ENCODE measurements at places on chromosomes 11 and 22. TPM values are rescaled to one million over a fixed set of nuclear protein-coding genes. Genes with fewer than 3 reads are reported as not detected.

Gene GAS2
- total RNA-seq, result 0.62 TPM

Gene ZP1
- not detected for total RNA-seq

DNA sequence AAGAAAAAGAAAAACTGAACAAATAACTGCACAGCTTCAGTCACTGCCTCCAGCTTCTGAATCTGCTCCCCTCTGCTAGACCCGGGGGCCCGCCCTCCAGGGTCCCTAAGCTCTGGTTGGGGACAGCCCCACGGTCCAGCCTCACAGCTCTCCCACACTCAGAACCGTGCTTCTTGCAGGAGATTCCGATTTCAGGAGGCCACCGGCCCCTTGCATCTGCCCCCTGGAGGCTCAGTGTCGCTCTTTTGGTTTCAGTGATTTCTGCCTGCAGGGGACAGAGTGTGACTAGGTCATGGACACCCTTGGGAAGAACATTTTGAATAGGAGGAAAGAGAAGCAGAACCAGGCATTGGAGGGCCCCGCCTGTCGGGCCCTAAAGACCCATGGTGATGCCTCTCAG is 23.1 kb upstream of the RPS3 start:
- no peaks in the 10 kb centered on the region for H3K27me3 ChIP-seq
- H3K27ac ChIP-seq, result no peak overlapping the region
- no peak for DNase-seq
- H3K36me3 ChIP-seq, result no peaks in the 10 kb centered on the region

DNA sequence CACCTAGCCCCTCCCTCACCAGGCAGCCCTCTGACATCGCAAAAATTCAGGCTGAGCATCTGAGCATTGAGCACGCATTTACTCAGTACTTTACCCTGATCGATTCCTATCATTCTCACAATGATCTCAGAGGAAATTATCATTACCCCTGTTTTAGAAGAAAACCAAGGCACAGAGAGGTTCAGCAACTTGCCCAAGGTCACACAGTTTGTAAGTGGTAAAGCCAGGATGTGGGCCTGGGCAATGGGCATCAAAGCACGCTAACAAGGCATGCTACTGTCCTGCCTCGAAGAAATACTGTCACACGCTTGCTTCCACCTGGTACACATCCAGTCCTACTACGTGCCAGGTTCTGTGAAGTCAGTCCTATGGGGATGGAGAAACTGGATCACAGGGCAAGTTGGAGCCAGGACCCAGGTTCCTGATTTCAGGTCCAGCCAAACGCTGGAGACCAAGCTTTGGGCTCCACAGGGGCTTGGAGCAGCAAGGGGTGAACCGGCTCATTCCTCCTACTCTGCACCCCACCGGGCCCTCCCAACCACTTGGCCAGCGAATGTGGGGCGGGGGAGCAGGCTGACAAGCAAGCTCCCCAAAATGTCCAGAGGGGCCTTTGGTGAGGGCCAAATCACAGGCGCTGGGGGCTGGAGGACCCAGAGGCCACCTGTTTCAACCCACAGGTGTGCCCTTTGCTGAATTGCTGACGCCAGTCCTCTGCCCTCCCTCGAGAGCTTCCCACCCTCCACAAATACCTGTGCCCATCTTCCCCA is 18.2 kb downstream of the KCNJ4 start:
- no peaks in the 10 kb centered on the region for H3K36me3 ChIP-seq
- no peak for DNase-seq
- no peak overlapping the region for H3K4me3 ChIP-seq
- H3K27me3 ChIP-seq, result no peaks in the 10 kb centered on the region

DNA sequence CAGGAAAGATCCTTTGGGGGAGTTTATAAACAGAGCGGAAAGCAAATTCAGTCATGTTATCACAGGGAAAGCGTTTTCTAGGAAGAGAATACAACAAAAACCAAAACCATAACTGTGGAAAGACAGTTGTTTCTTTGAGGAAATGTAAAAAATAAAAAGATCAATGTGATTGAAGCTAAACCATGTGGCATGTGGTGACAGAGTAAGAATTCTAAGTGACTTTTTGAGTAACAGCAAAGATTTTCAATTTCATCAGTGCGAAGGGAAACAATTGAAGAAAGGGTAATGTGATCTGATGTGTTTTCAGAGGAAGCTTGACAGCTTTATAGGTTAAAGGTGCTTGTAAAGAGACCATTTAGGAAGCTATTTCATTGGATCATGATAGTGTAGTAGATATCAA is 575.9 kb upstream of the CHORDC1 start:
- H3K4me1 ChIP-seq, result no peaks in the 10 kb centered on the region
- H3K27me3 ChIP-seq, result no peaks in the 10 kb centered on the region
- no peak for DNase-seq
- no peaks in the 10 kb centered on the region for H3K36me3 ChIP-seq

DNA sequence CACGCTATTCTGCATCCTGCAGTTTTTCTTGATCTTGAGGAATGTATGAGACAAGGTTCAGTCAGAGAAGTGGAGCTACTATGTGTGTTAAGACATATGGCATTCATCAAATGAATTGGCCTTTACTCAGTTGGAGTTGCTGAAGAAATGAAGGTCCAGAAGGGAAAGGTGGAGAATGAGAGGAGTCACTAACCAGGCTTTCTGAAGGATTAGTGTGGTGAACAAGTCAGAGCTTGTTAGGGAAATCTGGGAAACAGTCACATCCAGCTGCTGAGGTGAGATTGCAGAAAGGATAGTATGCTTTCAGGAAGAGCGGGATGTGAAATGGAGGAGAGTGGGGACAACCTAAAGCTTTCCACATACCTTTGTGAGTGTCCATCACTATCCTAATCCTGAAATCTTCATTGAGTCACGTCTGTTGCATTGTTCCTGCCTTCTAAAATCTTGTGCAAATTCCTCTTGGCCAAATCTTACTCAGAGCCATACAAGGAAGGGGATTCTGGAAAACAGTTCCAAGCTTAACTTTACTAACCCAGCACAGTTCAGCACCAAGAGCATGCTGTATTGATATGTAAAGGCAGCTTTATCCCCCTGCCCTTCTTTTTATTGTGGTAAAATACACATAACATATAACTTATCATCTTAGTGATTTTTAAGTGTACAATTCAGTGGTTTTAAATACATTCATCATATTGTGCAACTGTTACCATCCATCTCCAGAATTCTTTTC is 11.4 kb upstream of the PITPNB start:
- no peak for DNase-seq
- H3K4me3 ChIP-seq, result no peak overlapping the region
- H3K27me3 ChIP-seq, result no peaks in the 10 kb centered on the region
- H3K36me3 ChIP-seq, result no peaks in the 10 kb centered on the region
- H3K4me1 ChIP-seq, result peaks cover 7% of the 10 kb centered on the region

DNA sequence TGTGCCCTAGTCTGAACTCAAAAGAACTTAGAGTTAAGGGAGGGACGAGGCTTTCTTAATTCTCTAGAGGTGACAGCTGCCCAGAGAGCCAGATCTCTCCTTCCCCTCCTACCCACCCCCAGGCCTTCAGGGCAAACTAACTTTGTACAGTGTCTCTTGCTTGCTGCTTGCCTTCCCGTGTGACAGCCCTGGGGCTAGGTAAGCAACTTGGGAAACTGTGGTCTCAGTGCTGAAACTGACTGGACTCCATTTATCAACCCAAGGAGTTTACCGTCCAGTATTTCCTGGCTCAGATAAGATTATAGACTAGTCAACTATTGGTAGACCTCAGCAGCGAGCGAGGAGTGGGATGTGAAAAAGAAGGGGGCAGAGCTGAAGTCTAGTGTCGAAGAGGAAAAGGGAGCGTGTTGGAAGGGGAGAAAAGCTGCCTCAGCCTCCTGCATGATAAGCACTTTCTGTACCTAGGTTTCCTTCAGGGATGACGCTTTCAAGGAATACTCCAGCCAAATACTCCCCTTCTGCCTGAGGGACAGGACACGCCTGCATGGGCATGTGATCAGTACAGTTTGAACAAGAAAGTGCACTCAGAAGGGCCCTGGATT is 43.3 kb upstream of the WEE1 start:
- peaks cover 8% of the 10 kb centered on the region for H3K36me3 ChIP-seq
- no peak overlapping the region for H3K4me3 ChIP-seq
- H3K27ac ChIP-seq, result no peak overlapping the region
- DNase-seq, result no peak
- no peaks in the 10 kb centered on the region for H3K4me1 ChIP-seq

DNA sequence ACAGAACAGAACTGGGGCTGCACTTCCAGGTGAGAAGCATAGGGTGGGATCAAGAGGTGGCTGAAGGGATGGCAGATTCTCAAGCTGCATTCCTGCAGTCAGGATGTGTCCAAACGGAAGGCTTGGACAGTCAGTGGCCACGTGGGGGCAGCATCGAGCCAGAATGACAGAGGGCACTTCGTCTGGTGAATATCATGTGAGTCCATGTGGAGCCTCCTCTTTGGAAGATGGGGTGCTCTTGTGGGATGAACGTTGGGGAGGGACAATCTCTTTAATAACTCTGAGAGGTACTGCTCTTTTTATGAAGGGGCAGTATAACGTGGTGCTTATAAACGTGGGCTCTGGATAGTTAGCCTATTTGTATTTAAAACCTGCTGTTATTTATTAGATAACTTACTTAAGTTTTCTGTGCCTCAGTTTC is 154.9 kb upstream of the NAV2 start:
- H3K36me3 ChIP-seq, result no peaks in the 10 kb centered on the region
- DNase-seq, result peak; percentile 83
- H3K27ac ChIP-seq, result no peak overlapping the region
- peaks cover 8% of the 10 kb centered on the region for H3K27me3 ChIP-seq
- no peaks in the 10 kb centered on the region for H3K4me1 ChIP-seq
